ENCODE measurements at places on chromosomes 6 and 20.
A peak's percentile ranks its signal among the peaks of the same experiment; 100 is the strongest.

DNA sequence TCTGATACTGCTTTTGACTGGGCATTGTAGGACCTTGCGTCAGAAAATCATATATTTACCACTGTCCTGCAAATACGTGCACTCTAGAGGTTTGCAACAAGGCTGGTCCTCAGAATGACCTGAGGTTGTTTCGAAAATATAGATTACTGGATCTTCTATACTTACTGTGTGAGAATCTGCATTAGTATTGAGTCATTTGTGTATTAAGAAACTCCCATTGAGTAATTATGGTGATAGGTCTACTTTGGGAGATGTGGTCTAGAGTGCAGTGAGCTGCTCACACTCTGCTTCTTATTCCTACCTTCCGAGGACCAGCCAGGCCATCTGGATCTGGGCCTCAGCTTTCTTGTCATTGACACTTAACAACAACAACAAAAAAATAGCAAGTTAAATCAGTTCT lies 9.6 kb downstream of the KLHL32 start:
- no peak for DNase-seq

DNA sequence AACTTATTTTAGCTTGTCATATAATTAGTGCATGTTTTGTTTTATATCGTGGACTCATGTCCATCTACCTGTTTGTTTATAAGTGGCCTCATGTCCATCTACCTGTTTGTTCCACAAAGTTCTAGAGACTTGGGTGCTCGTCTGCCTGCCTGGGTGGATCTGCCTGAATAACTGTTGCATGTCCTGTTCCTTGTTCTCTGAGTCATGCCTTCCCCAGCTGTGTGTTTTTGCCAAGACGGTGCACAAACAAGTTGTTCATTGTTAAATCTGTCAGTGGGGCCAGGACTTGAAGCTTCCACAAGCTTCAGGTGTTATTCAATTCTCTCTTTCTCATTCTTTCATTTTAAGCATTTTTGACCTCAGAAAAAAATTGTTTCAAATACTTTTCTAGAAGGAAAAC lies 358.0 kb upstream of the CITED2 start:
- DNase-seq = peak; percentile 71

DNA sequence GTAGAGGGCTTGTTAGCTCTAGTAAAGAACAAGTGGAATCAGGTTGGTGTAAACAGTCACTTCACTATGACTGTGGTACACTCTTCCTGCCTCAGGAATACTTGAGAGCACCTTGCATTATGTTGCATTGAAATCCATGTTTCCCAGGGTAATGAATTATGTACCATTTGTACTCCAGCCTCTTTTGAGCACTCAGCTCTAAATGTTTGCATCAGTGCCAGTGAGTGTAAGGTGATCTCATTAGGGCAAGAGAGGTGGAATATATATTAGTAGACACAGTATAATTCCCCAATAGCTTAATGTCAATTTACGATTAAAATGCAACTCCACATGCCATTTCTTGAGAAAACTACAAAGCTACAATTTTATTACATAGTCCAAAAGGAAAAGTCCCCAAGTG lies 319.6 kb upstream of the POU3F2 start:
- no peak for DNase-seq

DNA sequence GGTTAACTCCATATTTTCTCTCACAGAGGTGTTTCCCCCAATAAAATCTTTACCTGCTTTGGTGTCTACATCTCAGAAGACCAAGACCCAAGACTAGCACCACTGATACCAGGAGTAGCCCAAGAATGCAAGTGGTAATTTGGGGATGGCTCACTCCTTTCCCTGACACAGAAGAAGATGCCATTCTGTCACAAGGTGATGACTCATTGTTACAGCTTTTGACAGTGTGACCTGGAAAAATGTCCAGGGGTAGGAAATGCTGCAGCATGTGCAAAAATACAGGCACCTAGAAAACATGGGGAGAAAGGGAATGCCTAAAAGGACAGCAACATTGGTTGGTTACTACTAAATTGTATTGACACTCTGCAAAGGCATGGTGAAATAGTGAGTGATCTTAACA lies 254.0 kb upstream of the GJE1 start:
- no peak for DNase-seq

DNA sequence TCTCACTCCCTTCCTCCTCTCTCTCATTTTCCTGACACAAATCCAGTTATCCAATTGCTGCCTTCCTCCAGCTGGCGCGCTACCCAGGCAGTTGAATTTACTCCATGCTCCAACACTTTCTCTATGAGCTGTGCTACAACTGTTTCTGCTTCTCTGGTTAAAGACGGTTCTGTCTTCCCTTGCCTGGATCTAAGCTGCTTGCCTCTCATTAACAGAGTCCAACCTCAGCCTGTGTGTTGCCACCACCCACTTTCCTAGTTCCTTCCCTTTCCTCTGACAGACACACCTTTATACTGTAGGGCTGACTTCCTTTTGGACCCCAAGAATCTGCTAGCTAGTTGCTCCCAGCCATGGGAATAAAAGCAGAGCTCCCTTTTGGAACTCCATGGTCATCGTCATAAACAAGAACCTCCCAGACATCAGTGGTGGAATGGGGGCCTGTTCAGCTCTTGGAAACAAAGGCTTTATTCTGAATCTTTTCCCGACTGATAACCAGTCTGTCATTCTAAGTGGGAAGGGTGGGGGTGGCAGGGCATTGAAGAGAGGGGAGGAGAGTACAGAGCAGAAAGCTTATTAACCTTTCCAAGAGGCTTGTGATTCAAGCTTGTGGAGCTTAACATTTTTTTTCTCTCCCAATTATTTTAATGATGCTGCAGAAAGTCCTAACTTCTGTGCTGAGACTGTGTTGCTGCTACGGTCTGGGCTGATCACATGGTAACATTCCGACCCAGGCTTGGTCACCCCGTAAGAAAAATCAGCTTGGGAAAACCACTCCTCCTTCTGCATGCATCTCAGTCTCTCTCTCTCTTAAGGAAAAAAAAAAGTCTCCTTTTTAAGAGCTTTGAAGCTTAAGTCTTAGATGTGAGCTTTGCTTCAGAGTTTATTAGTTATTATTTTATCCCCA lies 31.3 kb upstream of the BMP2 start:
- no peak for DNase-seq

GRCh38 chr6:54002116-54002515 lies 109.1 kb upstream of the MLIP start:
- DNase-seq = no peak

GRCh38 chr6:109373331-109373730 lies 8.9 kb downstream of the CD164 start:
- no peak for DNase-seq

GRCh38 chr20:11719153-11719552 lies 198.5 kb upstream of the BTBD3 start:
- no peak for DNase-seq

DNA sequence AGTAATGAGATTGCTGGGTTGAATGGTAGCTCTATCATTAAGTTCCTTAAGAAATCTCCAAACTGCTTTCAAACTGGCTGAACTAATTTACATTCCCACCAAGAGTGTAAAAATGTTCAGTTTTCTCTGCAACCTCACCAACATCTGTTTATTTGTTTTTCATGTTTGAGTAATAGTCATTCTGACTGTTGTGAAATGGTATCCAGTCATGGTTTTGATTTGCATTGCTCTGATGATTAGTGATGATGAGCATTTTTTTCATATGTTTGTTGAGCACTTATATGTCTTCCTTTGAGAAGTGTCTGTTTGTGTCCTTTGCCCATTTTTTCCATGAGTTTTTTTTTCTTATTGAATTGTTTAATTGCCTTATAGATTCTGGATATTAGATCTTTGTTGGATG lies 24.9 kb downstream of the DEFB125 start:
- no peak for DNase-seq

- DNase-seq = no peak
Measured at GRCh38 chr6:79640146-79641111, 9.3 kb downstream of the SH3BGRL2 start.

GRCh38 chr6:46949632-46950280 lies 28.0 kb upstream of the ADGRF5 start:
- peak; percentile 50 for DNase-seq

- DNase-seq = no peak
Measured at GRCh38 chr6:28182255-28182654, 40.6 kb downstream of the ZKSCAN8 start.

DNA sequence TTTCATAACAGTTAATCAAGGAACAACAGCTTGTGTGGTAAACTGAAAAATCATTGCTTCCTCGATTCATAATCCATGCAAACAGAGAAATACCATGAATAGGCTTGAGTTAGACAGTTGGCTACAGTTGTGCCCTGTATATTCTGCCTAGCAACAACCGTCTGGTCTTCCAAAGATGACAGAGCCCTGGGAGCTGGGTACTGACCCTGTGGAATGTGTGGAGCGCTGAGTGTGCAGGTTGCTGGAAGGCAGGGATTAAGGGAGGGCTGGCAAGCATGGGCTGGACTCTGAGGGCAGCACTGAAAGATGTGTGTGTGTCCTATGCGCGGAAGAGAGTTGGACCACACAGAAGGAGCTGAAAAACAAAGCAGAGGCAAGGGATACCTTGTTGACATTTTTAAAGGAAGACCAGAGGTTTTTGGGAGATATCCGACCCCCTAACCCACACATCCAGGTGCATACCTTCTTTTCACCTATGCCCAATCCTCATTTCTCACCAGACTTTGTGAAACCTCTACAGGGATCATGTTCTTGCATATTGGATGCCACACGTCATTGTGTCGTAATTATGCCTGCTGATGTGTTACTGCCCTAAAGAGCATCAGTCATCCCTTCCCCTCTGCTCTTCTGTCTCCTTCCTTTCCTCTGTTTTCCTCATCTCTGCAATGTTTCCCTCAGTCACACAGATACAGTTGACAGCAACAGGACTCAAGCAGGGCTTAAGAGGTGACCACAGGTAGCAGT lies 58.2 kb upstream of the VGLL2 start:
- peak; percentile 86 for DNase-seq

GRCh38 chr6:131819572-131820124 lies 11.8 kb downstream of the ENPP1 start:
- DNase-seq = peak; percentile 86

- no peak for DNase-seq
Measured at GRCh38 chr6:100886076-100886475, 4.9 kb upstream of the ASCC3 start.

DNA sequence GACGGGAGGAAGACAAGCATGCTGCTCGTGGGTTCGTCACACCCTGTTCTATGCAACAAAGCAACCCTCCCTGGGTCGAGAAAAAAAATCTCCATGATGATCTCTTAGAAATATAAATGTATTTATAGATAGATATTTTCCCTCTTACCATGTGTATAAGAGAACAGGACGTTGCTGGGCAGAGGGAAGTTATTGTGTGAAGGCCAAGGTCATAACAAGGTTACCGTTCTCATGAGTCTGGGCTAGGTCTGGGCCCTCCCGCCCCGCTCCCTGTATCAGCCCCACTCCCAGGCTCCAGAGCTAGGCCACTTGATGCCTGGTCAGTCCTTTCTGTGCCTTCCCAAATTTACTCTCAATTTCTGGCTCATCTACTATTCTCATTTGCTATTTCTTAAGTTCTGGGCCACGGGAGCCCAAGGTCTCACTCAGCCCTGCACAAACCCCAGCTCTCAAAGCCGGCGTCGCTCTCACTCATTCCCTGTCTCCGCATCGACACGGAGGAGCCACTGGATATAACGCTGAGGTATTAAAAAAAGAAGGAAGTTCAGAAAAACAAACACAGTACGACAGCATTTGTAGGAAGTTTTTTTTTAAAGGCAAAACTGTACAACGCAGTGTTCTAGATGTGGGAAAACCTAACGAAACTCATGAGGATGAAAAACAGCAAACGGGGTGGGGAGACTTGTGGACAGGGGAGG lies 96.8 kb downstream of the PSMG4 start:
- no peak for DNase-seq

DNA sequence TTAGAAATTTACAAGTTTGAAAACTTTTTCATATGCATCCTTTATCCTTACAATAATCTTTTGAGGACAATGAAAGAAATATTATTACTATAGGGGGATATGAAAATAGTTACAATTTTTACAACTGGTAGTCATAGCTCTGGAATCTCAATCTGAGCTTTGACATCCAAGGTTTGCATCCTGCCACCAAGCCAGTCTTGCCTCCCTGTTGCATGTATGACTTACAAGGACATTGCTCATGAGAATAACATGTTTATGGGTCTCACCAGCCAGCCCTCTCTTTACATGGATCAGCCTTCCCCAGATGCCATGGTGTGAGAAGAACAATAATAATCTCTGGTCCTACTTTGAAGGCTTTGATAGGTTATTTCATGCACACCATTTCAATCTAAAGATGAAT lies 67.5 kb downstream of the THEMIS start:
- no peak for DNase-seq

GRCh38 chr20:25741088-25741487 lies 44.4 kb upstream of the ZNF337 start:
- no peak for DNase-seq

All from myocyte (in vitro differentiated cells).